ENCODE measurements at places on chromosomes 1 and 21.

GRCh38 chr1:228490120-228491078 is 3.2 kb downstream of the RNF187 start:
- DNase-seq, result no peak

DNA sequence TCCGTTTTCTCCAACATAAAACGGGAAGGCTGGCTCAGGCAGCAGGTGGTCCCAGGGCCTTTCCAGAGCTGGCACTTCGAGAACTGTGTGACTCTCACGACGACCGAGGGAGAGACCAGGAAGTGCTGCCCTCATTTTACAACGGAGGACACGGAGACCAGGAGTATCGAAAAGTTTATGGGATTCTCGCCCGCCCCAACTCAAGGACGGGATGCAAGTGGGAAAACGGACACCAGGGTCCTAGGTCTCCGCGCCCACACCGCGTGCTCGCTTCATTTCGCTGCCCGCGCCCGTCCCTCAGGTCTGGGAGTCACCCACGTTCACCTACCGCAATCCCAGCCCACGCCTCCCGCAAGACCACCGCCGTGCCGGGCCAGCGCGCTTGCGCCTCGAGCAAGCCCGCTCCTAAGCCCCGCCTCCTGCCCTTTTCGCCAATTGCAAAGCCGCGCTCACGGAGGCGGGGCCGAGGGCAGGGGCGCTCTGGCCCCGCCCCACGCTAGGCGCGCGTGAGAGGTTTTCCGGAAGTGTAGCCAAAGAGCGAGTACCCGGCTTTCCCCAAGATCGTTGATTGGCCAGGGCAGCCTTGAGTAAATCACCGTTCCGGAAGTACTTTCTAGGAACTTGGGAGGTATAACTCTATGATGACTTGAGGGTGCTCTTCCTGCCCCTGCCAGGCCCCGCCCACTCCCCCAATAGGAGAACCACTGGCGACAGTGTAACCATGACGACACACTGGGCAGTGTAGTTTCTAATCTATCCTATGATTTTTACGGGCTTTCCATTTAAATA is at the start of gene PARS2:
Gene PARS2 (minus strand): TSS at position 391 of the 789 bp plus-strand sequence. CDS start 5,362 bp downstream, outside the sequence.
- peak; percentile 86 for DNase-seq

DNA sequence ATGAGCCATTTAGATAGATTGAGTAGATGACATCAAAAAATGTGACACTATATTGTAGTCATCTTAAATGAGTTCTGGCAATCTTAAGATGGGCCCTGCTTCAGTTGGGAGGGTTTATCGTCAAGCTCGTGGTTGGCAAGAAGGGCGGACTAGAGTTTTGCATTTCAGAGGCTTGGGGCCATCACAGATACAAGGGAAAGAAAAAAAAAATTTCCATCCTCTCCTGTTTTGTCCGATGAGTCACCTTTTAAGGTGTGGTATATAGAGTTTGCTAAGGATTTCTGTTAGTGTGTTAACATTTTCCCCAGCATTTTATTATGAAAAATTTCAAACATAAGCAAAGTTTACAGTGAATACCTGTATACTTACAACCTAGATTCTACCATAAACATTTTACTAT is 31.8 kb upstream of the KCNQ4 start:
- DNase-seq, result no peak

GRCh38 chr21:43768868-43769167 is 7.3 kb downstream of the CSTB start:
- DNase-seq, result no peak

- DNase-seq, result no peak
These were observed 871 bp downstream of the TUFT1 start for GRCh38 chr1:151540982-151541377.

DNA sequence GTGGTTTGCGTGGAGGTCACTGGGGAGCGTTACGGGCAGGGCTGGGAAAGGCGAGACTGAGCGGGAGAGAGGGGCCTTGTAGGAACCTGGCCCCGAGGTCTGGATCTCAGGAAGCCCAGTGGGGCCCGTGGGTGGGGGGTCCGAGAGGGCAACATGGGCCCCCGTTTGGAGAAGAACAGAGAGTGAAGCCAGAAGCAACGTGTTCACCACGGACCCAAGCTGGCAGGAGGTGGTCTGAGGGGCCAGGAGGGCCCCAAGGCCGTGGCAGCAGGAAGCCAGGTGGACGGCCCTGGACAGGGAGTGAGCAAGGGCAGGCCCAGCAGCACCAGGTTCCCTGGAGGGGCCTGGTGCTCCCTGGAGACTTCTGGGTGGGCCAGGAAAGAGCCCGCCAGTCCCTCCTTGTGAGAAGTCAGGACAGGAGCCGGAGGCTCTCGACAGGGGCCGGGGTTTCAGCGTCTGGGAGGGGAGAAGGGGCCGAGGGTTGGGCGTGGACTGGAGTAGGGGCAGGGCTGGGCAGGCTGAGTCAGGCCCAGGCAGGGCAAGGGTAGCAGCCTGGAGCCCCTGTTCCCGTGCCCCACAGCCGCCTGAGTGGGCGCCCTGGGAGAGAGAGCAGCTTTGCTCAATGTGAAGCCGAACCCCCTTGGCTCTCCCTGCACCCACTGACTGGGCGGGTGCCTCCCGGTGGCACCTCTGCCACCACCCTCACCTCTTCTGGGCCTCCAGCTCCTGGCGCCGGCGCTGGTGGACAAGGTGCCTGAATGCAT is 33.5 kb downstream of the CFAP74 start:
- no peak for DNase-seq

- no peak for DNase-seq
These were observed 3.3 kb upstream of the SLC45A1 start for GRCh38 chr1:8314346-8315280.

GRCh38 chr1:215780139-215780538 is 213.0 kb downstream of the KCTD3 start:
- no peak for DNase-seq

DNA sequence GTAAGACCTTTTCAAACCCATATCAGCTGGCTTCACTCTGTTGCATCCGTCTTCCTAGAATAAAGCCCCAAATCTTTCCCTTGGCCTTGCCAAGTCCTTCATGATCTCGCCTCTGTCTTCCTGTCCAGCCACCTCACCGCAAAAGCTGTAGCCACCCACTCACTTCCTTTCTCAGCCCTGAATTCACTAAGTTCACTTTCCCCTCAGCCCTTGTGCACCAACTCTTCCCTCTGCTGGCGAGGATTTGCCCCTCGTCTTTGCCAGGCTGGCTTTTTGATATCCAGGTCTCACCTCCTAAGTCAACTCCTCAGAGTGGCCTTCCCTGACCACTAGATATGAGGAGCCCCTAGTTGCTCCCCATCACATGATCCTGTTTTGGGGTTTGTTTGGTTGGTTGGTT is 3.9 kb upstream of the COL16A1 start:
- DNase-seq, result no peak

- no peak for DNase-seq
These were observed 202.1 kb downstream of the NCAM2 start for GRCh38 chr21:21200103-21200938.

- DNase-seq, result no peak
These were observed 5.3 kb downstream of the IGSF9 start for GRCh38 chr1:159940006-159940620.

Data from central memory CD8-positive, alpha-beta T cell (primary cell).